ENCODE measurements at places on chromosomes 11 and 22. TPM values are rescaled to one million over a fixed set of nuclear protein-coding genes. Genes with fewer than 3 reads are reported as not detected.

- peaks cover 52% of the 10 kb centered on the region for H3K27me3 ChIP-seq
- H3K36me3 ChIP-seq = no peaks in the 10 kb centered on the region
- H3K4me3 ChIP-seq = no peak overlapping the region
- no peak for DNase-seq
- no peak overlapping the region for H3K27ac ChIP-seq
Measured at GRCh38 chr11:31995525-31996094, 95.3 kb upstream of the RCN1 start.

DNA sequence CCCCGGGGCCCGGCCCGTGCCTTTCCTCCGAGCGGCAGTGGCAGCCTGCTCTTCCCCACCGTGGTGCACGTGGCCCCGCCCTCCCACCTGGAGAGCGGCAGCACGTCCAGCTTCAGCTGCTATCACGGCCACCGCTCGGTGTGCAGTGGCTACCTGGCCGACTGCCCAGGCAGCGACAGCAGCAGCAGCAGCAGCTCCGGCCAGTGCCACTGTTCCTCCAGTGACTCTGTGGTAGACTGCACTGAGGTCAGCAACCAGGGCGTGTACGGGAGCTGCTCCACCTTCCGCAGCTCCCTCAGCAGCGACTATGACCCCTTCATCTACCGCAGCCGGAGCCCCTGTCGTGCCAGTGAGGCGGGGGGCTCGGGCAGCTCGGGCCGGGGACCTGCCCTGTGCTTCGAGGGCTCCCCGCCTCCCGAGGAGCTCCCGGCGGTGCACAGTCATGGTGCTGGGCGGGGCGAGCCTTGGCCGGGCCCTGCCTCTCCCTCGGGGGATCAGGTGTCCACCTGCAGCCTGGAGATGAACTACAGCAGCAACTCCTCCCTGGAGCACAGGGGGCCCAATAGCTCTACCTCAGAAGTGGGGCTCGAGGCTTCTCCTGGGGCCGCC lies 11.9 kb downstream of the C22orf31 start:
- peaks cover 2% of the 10 kb centered on the region for H3K4me1 ChIP-seq
- H3K27me3 ChIP-seq = no peaks in the 10 kb centered on the region
- no peak for DNase-seq

DNA sequence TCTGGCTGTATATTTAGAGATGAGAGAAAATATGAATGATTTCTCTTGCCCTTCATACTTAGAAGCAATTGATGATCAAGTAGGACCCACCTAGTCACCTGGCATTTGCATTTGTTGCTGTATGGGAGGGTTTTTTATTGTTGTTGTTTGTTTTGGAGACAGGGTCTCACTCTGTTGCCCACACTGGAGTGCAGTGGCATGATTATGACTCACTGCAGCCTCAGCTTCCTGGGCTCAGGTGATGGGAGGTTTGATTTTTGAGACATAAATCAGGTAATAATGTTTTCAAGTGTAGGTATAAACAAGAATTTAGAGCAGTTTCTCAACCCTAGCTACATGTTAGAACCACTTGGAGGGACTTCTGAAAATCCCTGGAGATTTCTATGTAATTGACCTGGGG lies 63.0 kb downstream of the TNRC6B start:
- H3K27me3 ChIP-seq = no peaks in the 10 kb centered on the region
- H3K36me3 ChIP-seq = peaks cover 22% of the 10 kb centered on the region
- no peak overlapping the region for H3K27ac ChIP-seq
- H3K4me3 ChIP-seq = no peak overlapping the region

DNA sequence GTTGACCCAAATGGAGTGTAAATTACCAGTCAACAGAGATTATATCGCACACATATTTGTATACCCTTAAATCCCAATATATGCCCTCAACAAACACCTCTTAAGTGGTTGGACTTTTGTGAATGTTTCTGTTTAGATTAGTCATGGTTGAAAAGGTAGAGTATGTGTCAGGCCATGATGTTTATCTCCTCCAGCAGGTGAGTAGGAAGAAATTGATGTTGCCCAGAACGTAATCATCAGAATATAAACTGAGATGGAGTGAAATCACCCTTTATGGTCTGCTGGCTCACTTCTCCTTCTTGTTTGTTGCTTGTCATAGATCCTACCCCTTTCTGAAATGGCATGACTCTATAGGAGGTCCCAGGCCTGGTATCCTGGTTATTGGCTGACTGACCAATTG lies 431.8 kb downstream of the ETS1 start:
- no peaks in the 10 kb centered on the region for H3K27me3 ChIP-seq
- no peak for DNase-seq
- H3K4me3 ChIP-seq = no peak overlapping the region
- peaks cover 39% of the 10 kb centered on the region for H3K4me1 ChIP-seq

DNA sequence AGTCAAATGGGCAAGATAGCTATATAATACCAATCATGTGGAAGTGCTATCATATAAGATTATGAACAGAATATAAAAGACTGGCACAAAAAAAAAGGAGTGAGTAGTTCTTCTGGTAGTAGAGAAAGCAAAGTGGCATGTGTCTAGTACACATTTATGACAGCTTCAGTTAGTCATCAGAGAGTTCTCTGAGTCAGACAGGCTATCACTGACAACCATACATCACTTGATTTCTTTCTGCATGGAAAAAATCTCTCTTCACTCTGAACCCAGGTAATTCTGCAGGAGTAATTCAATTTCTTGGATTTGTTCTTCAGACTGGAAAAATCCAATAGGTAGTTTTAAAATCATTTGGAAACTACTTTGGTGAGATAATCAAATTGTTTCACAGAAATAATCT lies 286.8 kb upstream of the ANO3 start:
- H3K27me3 ChIP-seq = no peaks in the 10 kb centered on the region
- no peaks in the 10 kb centered on the region for H3K36me3 ChIP-seq
- H3K27ac ChIP-seq = no peak overlapping the region
- H3K4me3 ChIP-seq = no peak overlapping the region
- no peak for DNase-seq

DNA sequence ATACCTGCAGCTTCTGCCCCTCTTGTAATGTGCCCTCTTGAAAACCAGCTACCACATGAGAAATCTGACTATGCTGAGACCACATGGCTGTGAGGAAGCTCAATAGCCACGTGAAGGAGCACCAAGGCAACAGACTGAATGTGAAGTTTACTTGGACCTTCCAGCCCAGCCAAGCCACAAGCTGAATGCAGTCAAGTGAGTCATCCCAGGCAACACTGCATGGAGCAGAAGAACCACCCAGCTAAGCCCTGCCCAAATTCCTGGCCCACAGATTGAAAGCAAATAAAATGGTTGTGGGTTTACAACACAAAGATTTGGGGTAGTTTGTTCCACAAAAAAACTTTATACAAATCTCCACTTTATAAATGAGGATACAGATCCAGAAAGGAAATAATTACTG lies 114.5 kb downstream of the TIMP3 start:
- peaks cover 5% of the 10 kb centered on the region for H3K27me3 ChIP-seq
- DNase-seq = no peak
- no peaks in the 10 kb centered on the region for H3K36me3 ChIP-seq

GRCh38 chr11:117538263-117539135 lies 210.8 kb downstream of the CEP164 start:
- peaks cover 13% of the 10 kb centered on the region for H3K4me1 ChIP-seq
- H3K27me3 ChIP-seq = peaks cover 28% of the 10 kb centered on the region
- H3K27ac ChIP-seq = no peak overlapping the region

DNA sequence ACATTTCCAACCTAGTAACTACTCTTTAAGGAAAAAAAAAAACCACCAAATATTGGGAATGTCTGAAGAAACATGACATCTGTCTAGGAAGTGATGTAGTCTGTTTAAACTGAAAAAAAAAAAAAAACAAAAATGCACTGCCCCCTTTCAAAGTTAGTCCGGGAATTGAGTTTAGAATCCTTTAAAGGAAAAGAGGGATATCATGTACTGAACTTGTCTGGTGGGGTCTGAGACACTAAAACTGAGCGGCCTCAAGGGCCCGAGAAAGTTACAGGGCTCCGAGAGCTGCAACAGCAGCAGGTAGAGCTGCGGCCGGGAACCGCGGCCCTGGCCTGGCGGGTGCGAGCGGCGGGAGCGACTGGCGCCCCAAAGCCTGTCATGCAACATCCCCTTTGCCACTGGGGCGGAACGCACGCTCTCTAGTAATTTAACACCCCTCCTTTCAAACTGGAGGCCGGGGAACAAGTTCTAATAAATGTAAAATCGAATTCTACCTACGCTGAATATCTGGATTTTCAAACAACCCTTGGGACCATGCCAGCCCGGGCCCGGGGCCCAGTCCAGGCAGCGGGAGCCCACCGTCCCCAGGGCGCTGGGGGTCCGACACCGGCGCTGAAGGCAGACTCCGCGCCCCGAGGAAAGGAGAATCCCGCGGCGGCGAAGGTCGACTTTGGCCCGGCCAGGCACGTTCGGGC lies 736 bp downstream of the RDX start:
- H3K27ac ChIP-seq = peak overlapping the region; percentile 70
- peak; percentile 76 for DNase-seq
- H3K36me3 ChIP-seq = peaks cover 5% of the 10 kb centered on the region
- peak overlapping the region; percentile 91 for H3K4me3 ChIP-seq

GRCh38 chr11:9139628-9140357 lies 48.4 kb upstream of the SCUBE2 start:
- DNase-seq = no peak
- H3K27ac ChIP-seq = no peak overlapping the region
- peaks cover 30% of the 10 kb centered on the region for H3K36me3 ChIP-seq
- H3K27me3 ChIP-seq = no peaks in the 10 kb centered on the region
- H3K4me1 ChIP-seq = peaks cover 5% of the 10 kb centered on the region

- H3K27me3 ChIP-seq = peaks cover 8% of the 10 kb centered on the region
- no peak overlapping the region for H3K4me3 ChIP-seq
- H3K36me3 ChIP-seq = peaks cover 4% of the 10 kb centered on the region
- H3K4me1 ChIP-seq = peaks cover 3% of the 10 kb centered on the region
- H3K27ac ChIP-seq = no peak overlapping the region
Measured at GRCh38 chr22:44375451-44375850, 62.7 kb upstream of the SHISAL1 start.

GRCh38 chr22:25062386-25063085 lies 110.0 kb downstream of the KIAA1671 start:
- H3K27me3 ChIP-seq = no peaks in the 10 kb centered on the region
- no peaks in the 10 kb centered on the region for H3K36me3 ChIP-seq
- H3K27ac ChIP-seq = no peak overlapping the region
- H3K4me1 ChIP-seq = peaks cover 6% of the 10 kb centered on the region
- no peak overlapping the region for H3K4me3 ChIP-seq
- no peak for DNase-seq

DNA sequence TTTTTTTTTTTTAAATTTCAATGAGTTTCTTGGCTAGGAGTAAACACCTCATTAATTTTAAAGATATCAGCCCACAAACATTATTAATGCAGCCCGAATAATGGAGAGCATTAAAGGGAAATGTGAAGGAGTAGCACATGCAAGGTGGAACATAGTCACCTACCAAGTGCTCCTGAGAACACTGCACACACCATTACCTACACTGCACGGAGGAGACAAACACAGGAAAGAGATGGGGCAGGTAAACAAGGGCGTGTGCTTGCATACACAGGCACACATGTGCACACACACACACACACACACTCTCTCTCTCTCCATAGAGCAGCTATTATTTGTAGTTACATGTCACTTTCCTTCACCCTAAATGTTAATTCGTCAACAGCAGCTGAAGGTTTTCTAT lies 30.2 kb downstream of the HTR3B start:
- H3K27me3 ChIP-seq = peaks cover 34% of the 10 kb centered on the region
- no peaks in the 10 kb centered on the region for H3K36me3 ChIP-seq
- H3K27ac ChIP-seq = no peak overlapping the region
- H3K4me1 ChIP-seq = no peaks in the 10 kb centered on the region
- no peak for DNase-seq
- H3K4me3 ChIP-seq = no peak overlapping the region

- peaks cover 6% of the 10 kb centered on the region for H3K4me1 ChIP-seq
- no peaks in the 10 kb centered on the region for H3K36me3 ChIP-seq
- H3K27ac ChIP-seq = no peak overlapping the region
- peaks cover 3% of the 10 kb centered on the region for H3K27me3 ChIP-seq
Measured at GRCh38 chr11:19632499-19632834, 80.2 kb upstream of the NAV2 start.

GRCh38 chr11:111840143-111840542 lies 31.2 kb downstream of the ALG9 start:
- H3K27me3 ChIP-seq = no peaks in the 10 kb centered on the region
- H3K36me3 ChIP-seq = peaks cover 16% of the 10 kb centered on the region
- no peak overlapping the region for H3K4me3 ChIP-seq
- DNase-seq = no peak
- H3K4me1 ChIP-seq = peaks cover 8% of the 10 kb centered on the region

GRCh38 chr11:18731949-18732821 lies 6.2 kb upstream of the IGSF22 start:
- no peak overlapping the region for H3K4me3 ChIP-seq
- H3K27ac ChIP-seq = no peak overlapping the region
- no peaks in the 10 kb centered on the region for H3K36me3 ChIP-seq
- H3K27me3 ChIP-seq = peaks cover 2% of the 10 kb centered on the region

DNA sequence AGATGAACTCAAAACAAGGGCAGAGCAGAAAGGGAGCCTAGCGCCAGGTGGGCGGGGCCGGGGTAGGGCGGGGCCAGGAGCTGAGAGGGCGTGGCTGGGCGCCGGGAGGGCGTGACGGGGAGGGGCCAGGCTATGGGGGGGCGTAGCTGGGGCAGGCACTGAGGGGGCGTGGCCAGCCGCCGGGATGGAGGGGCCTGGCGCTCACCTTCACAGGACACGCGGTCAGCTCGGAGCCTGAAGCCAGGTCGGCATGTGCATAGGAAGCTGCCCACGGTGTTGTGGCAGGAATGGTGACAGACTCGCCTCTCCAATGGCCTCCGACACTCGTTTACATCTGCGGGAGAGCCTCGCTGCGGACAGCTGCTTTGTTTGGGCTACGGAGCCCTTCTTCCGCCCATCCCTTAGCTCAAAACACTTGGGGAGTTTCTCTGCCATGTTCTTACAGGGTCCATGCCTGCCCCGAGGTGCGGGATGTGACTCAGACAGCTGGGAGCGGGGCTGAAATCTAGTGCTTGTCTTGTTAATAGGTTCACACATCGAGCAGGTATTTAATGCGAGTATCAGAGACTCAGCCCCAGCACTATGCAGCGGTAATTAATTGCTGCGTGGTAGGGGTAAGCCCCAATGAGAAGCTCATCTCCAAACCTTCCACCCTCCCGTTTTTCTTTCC lies 13.4 kb downstream of the VWCE start:
- peaks cover 20% of the 10 kb centered on the region for H3K36me3 ChIP-seq
- DNase-seq = no peak
- H3K4me3 ChIP-seq = no peak overlapping the region
- no peak overlapping the region for H3K27ac ChIP-seq

GRCh38 chr11:44928816-44929215 lies 21.9 kb downstream of the TP53I11 start:
- DNase-seq = no peak
- H3K27ac ChIP-seq = peak overlapping the region; percentile 74
- H3K36me3 ChIP-seq = peaks cover 5% of the 10 kb centered on the region

DNA sequence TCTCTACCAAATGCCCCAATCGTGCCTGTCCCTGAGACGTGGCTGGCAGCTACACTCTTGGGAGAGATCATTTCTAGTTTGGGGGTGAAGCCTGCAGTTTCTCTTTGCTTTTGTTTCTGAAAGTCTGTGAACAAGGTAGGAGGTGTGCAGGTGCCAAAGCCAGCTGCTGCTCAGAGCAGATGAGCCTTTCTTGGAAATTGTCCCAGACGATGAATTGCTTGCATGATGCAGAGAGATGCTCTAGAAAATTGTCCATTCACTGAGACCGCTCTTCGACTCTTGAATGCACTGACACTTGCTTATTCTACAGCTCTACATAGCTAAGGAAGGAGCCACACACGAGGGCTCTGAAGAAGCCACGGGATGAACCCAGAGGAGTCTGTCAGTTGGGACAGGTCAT lies 225.6 kb upstream of the E2F8 start:
- no peak for DNase-seq
- H3K27me3 ChIP-seq = peaks cover 32% of the 10 kb centered on the region
- peaks cover 9% of the 10 kb centered on the region for H3K4me1 ChIP-seq
- no peak overlapping the region for H3K27ac ChIP-seq
- no peaks in the 10 kb centered on the region for H3K36me3 ChIP-seq
- H3K4me3 ChIP-seq = no peak overlapping the region

LRRC51 gene
- total RNA-seq = 7.9 TPM

MPPED2 gene
- total RNA-seq = 63.9 TPM

SYT12 gene
- total RNA-seq = 0.55 TPM

SEC14L3 gene
- total RNA-seq = not detected

RIMBP3B gene
- 0.29 TPM for total RNA-seq

All from type B pancreatic cell (in vitro differentiated cells).